NCI-H1417 treated with DMSO at 0.1 percent for 48 hours (cell line): ENCODE measurements at places on chromosomes 12 and 14.

DNA sequence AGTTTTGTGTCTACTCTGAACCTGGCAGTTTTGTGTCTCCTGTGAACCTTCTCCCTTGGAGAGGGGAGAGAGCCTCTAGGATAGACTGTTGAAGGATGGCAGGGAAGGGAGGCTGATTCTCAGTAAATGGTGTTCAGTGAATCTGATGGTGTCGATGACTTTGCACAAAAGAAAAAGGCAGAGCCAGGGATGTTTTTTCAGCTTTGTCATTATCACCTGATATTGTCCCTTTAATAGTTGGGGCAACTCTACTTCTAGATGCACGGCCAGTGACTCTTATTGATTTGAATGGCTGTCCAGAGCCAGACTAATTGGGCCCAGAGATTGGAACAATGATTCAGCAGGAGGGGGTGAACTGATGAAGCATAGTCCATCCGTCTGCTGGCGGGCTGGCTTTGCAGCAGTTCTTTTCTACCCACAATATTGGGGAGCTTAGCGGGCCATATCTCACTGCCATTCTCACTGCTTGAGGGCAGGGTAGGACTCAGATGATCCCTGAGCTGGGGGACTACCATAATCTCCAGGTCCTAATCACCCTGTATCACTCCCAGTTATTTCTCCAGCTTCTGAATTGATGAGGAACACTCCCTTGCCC is 93.1 kb downstream of the ADCK1 start:
- no peak for DNase-seq

DNA sequence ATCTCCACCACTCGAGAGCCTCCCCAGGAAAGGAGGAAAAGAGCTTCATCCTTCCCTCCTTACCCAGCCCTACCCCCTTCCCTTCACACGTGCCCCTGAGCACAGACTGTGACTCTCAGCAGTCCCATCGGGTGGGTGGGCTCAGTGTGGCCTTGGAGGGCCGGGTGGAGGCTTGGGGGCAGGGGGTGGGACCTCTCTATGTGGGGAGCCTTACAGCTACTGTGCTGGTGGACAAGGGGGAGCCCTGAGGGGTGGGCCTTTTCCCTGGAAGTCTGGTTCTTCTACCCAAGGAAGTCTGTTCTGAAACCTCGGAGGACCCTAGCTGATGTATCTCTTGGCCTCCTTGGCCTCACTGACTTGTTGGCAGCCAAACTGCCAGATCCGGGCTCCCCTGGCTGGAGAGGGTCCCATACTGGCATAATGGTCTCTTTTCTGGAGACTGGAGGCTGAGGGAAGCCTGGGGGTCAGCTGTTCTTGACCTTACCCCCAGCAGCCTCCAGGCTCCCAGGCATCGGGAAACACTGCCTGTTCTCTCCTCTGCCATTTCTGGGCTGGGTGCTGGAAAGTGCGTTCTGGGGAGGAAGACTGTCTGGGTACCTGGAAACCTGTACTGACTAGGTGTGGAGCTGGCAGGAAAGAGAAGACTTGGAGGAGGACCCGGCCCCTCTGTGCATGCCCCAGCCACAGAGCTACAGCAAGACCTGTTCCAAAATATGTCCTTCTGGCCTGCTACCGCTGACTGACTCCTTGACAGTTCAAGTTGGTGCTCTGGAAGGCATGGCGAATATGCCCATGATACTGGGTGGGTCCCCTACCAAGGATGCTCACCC is 7.6 kb downstream of the VASH1 start:
- no peak for DNase-seq

GRCh38 chr12:91264178-91264577 is 81.6 kb upstream of the DCN start:
- DNase-seq: no peak

DNA sequence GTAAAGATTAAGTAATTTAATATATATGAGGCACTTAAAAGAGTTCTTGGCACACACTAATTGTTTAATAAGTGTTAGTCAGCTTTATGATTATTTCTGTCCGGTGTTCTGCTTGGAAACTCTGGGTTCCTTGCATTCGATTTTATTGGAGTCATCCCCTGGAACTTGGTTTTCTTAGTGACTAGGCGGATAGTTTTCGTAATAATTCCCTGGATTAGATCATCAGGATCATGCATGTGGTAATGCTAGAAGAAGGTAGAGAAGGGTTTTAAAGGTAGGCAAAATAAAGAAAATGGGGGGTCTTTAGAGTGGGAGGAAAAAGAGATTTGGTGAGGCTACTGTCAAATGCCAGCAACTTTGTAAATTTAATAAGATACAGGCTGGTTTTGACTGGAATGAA is 88.4 kb downstream of the MYF5 start:
- DNase-seq: no peak

- no peak for DNase-seq
Observed at GRCh38 chr14:82536566-82536965, 1002.9 kb upstream of the SEL1L start.

DNA sequence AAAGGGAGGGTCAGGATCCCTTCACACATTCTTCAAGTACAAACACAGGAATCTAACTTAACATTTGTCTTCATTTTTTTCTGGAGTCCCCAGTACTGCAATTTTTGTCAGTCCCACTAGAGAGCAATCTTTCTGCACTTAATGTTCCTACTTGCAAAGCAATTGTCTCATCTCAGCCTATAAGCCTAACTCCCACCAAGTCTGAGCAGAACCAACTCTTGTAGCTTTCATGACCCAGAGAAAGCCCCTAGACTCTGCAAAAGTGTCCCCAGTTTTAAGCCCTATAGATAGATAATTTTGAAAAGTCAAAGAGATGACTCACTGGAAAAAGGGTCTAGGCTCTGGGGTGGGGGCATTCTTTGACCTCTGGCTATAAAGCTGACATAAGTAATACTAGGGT is 1.8 kb upstream of the ZBTB39 start:
- peak; percentile 13 for DNase-seq

- no peak for DNase-seq
Observed at GRCh38 chr12:2332236-2332635, 279.4 kb downstream of the CACNA1C start.
